ENCODE measurements at places on chromosomes 12 and 14.

GRCh38 chr12:118288174-118288573 lies 84.5 kb downstream of the TAOK3 start:
- no peak for DNase-seq

- no peak for DNase-seq
These were observed 31.5 kb upstream of the ANO6 start for GRCh38 chr12:45184147-45184963.

DNA sequence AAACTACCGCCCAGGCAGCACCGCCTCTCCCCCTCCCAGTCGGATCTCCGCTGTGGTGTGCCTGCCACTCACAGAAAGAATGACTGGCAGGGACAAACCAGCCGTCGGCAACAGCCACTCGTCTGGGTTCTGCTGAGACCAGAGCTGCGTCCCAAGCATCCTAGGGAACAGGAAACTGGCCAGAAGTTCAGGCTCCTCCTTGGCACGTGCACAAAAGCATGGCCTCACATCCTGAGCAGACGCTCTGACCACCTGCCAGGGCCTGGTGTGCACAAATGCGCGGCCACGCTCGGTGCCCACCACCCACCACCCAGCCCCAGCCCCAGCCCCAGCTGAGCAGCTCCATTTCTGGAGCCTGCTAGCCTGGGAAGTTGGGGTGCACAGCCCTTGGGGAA lies 214.8 kb downstream of the DPF3 start:
- no peak for DNase-seq

DNA sequence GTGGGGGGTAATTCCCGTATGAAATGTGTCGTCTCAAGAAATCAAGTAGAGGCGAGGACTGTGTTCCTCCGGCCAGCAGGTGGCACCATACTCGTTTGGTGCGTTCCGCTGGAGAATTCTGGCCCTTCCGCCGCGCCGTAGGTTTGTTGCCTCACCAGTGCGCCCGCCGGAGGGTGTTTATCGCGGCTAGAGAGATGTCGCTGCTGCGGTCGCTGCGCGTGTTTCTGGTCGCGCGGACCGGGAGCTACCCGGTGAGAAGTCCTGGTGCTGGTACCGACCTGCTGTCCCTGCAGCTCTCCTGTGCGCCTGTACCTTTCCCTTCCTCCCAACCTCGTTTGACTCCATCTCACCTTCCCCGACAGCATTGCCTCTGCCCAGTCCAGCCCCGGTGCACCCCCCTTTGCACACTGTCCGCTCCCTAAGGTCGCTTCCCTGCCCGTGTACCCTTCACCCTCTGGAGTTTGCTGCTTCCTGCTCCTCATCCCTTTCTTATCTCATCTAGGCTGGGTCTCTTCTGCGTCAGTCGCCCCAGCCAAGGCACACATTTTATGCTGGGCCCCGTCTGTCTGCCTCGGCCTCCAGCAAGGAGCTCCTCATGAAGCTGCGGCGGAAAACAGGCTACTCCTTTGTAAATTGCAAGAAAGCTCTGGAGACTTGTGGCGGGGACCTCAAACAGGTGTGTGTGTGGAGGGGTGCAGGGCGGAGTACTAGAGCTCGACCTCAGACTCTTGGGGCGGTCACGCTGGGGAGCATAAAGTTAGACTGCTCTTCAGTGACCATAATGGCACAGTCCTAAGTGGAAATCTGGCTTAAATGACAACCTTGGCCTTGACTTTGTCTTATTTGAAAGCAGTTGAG lies at the start of gene TSFM:
TSS of gene TSFM (plus strand) at position 180 of the 858 bp plus-strand sequence. CDS start at position 195, 15 bp downstream.
- DNase-seq: peak; percentile 98

- no peak for DNase-seq
These were observed 432.6 kb downstream of the PCNX1 start for GRCh38 chr14:71339650-71340415.

- no peak for DNase-seq
These were observed 94.2 kb upstream of the CLEC14A start for GRCh38 chr14:38350102-38350501.

GRCh38 chr12:43636725-43637463 lies 84.9 kb upstream of the ADAMTS20 start:
- no peak for DNase-seq

- DNase-seq: no peak
These were observed 50.4 kb downstream of the MAGOHB start for GRCh38 chr12:10563002-10563401.

DNA sequence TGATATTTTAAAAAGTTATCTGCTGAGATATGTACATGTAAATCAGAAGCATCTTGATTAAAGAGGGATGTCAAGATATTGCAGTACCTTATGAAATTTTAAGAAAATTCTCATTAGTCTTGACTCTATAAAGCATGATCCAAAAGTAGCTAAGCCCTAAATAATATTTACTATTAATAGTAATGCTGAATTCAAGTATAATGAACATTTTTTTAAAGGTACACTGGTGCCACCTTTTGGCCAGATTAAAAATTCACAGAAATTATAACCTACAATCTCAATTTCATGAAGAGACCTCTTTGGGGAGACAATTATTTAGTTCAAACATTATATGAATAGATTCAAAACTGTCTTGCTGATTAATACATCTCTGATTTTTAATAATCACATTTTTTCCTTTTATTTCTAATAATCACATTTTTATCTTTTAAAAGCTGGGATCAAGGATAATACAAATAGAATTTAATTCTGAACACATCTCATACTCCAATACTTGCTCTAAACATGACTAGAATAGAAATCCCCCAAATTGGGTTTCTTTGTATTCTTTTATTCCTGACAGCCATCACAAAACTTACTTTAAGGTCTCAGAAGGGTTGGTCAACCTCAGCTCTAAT lies 13.4 kb downstream of the AKAP5 start:
- no peak for DNase-seq

DNA sequence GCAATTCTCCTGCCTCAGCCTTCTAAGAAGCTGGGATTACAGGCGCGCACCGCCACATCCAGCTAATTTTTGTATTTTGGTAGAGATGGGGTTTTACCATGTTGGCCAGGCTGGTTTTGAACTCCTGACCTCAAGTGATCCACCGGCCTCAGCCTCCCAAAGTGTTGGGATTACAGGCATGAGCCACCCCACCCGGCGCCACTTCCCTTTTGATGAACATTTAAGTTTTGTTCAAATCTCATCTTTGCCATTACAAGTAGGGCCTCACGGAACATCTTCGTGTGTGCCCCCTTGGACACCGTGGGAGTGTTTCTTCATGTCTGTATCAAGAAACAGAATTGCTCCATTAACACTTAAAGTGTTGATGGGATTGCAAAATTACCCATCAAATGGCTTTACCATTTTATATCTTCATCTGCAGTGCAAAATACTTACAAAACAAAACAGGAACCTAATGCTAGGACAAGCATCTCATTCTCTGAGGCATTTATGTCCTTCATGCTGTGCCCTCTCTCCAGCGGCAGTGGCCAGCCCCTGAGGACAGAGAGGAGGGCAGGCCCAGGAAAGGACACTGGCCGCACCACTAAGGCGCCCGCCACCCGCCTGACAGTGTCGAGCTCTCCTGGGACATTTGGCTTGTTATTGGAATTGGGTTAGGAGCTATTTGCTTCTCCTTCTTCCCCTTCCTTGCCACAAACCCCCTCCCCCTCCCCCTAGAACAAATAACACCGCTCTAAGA lies 61.7 kb downstream of the RFX4 start:
- no peak for DNase-seq

DNA sequence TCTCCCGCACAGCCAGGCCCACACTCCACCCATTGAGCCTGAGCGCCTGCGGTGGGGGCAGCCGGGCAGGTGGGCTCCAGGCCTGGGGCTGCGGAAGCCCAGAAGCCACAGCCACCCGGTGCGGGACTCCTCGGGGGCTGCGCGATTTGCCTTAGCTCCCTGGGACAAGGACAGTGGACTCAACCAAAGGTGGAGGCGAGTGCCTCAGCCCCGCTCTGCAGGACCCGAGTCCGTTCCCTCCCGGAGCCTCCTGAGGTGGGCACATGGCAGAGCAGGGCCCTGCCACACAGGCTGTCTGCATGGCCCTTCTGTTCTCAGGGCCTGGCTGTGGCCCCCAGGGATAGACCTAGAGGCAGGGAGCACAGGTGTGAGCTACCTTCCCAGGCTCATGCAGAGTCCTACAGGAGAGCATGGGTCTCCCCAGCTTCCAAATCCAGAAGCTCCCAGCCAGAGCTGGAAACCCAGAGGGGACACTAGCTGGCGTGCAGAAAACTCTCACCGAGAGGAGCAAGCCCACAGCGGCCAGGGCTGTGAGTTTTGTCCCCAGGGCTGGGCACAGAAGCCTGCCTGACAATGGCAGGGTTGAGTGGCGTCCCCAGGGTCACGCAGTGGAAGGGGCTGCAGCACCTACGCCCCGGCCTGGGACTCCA lies 22.2 kb upstream of the LRTM2 start:
- DNase-seq: peak; percentile 19

GRCh38 chr14:51513933-51514332 lies 137.8 kb upstream of the FRMD6 start:
- DNase-seq: no peak

DNA sequence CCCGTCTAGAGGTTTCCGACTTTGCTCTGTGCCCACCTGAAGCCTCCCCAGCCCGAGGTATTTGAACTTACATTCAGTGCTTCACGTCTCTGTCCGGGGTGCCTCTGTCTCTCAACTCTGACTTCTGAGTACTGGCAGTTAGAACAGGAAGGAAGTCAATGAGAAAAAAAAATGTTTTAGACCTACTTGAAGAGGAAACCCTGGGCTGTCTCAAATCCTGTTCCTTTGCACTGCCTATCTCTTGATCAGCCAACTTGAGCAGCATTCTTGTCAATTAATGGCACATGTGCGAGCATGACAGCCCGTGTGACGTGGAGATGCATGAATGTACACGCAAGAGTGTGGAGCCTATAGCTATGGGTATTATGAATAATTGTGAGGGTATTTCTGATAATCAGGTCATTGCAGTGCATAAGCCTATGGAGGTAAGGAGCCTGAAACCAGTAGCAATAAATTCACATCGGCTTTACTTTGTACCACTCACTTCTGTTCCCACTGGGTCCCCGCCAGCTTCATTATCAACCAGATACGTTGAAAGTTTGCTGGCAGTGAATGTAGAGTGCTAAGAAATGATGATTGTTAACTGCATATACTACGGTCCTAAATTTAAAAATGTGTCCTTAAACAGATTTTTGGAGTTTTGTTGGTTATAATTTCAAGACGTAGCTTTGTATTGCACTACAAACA lies at the start of gene ARHGDIB:
TSS of gene ARHGDIB (minus strand) at position 136 of the 687 bp plus-strand sequence. CDS start 10,889 bp downstream, outside the sequence.
- no peak for DNase-seq

GRCh38 chr12:24025153-24025798 lies 75.8 kb upstream of the SOX5 start:
- DNase-seq: no peak

DNA sequence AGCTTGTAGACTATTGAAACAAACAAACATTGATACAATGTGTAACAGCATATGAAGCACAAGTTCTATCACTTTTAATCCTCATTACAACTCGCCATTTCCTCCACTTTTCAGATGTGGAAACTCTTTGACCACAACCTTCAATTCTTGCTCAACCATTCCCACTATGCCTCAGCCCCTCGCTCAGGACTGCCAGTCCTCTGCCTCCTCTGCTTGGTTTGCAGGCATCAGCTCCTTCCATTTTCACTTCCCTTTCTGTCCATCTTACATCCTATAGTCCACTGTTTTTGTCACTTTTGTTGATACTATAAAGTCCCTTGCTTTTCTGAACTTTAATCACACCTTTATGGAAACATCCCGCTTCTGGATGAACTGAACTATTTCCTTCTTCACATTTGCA lies 28.2 kb upstream of the CD27 start:
- no peak for DNase-seq

DNA sequence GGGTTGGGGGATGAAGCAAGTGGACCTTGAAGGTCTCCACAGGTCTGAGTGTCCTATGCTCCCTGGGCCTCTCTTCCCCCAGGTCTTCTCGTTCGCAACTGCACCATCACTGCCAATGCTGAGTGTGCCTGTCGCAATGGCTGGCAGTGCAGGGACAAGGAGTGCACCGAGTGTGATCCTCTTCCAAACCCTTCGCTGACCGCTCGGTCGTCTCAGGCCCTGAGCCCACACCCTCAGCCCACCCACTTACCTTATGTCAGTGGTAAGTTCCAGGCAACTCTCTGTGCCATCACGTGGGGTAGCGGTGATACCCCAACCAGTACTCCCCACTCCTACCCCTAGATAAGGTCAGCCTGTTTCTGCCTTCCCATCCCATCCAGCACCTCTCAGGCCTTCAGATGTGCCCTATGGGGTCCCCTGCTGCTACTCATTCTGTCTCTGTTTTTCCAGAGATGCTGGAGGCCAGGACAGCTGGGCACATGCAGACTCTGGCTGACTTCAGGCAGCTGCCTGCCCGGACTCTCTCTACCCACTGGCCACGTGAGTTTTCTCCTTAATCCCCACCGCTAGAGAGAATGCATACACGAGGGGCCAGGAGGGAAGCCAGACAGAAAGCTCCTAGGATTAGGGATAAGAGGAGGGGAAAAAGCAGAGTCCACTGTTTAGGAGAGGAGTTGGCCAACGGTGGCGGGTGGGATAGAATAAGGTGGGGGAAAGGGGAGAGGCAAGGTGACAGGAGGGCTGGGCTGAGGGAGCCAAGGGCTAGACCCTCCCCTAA lies 1.6 kb upstream of the TAPBPL start:
- DNase-seq: peak; percentile 22

All from omental fat pad (tissue), 4 donors.